NB4 (cell line): ENCODE measurements at places on chromosomes 6 and 20.

- DNase-seq: peak; percentile 82
Observed at GRCh38 chr6:141488488-141488887, 644.2 kb upstream of the GJE1 start.

DNA sequence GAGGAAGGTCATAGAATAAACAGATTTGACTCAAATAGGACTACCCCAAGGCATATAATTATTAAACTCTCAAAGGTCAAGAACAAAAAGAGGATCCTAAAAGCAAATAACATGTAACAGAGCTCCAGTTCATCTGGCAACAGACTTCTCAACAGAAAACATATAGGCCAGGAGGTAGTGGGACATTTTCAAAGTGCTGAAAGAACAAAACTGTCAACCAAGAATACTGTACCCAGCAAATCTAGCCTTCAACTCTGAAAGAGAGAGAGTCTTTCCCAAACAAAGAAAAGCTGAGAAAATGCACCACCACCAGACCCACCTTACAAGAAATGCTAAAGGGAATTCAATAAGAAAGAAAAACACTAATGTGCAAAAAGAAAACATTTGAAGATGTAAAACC, 11.9 kb downstream of the NQO2 start:
- no peak for DNase-seq

DNA sequence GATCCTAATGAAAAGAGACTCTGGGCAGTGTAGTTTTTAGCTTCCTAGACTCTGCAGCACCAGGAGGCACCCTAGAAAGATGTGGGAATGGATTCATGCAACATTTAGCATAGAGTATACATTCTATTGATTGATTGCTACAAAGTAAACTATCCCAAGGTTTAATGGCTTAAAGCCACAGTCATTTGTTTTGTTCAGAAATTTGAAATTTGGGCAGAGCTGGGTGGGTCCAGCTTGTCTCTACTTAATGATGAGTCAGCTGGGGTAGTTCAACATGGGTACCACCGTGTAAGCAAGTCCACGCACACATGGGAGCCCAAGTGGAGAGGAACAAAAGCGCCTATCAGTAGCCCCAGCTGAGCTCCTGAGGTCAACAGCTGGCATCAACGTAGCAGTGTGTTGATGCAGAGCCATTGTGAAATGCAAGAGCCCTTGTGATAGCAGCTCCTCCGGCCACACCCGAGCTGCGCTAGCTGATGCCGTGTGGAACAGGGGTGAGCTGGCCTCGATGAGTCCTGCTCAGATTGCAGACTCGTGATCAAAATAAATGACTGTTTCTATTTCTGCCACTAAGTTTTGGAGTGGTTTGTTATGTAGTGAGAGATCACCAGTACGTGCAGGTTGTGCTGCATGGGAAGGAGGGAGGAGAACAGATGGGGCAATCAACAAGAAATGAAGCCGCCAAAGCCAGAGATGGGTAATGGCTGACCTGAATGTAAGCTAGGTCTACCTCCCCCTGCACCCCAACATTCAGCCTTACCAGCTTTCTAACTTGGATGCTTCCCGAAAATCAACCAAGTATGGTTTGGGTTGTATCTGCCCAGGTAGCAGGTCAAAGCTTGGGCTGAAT, 45.7 kb upstream of the TRAF3IP2 start:
- DNase-seq: no peak

DNA sequence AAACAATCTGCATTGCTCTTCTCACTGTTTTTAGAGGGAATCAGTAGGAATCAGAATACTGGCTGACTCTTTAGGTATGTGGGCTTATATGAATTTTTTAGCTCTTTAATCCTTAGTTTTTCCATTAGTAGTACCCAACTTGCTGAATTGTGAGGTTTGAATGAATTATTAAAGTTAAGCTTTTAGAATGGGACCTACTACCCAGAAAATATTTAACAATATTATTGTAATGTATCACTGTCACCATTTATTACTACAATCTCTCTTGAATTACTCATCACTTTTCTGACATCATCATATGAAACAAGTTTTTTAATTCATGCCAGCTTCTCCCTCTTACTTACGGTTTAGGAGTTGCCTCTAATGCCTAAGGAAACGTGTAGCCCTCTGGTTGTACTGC, 212.7 kb downstream of the BCKDHB start:
- no peak for DNase-seq

DNA sequence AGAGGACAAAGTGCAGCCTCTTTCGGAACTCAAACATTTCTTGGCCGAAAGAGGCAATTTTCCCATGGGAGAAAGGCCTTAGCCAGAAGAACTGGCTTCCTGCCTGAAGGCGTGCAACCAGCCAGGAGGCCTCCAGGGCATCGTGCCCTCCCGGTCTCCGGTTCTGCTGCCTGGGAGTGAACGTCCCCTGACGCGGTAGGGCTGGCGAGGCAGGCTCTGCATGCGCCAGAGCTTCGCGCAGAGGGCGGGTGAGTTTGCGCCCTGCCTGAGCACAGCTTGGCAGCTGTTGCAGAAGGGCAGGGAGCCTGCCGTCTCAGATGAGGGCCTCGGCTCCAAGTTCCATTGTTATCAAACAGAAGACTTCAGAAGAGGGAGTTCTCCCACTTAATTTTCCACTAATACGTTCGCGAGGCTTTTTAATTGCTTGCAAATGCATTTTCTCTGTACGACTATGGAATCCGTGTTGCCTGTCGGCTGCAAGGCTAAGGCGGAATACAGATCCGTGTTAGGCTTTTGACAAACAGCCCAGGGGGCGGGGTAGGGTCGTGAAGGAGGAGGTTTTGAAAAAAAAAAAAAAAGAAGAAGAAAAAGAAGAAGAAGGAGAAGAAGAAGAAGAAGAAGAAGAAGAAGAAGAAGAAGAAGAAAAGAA, 5.5 kb upstream of the TFAP2D start:
- DNase-seq: no peak

DNA sequence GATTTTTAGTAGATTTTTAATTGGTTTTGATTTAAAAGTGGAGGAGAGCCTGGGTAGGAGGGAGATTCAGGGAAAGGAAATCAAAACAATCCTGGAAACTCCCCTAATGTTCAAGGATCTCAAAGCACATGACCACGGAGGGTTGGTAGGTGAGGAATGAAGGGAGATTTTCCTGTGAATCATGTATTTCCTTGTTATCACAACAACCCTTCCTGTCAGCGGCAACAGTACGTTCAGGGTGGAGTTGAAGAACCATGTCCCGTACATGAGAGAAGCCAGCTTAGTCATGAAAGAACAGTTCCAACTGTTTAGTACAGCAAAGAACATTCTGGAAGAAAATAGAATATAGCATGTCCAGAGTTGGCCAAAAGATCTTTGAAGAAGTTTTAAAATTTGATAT, 79.4 kb upstream of the SCAF8 start:
- no peak for DNase-seq

DNA sequence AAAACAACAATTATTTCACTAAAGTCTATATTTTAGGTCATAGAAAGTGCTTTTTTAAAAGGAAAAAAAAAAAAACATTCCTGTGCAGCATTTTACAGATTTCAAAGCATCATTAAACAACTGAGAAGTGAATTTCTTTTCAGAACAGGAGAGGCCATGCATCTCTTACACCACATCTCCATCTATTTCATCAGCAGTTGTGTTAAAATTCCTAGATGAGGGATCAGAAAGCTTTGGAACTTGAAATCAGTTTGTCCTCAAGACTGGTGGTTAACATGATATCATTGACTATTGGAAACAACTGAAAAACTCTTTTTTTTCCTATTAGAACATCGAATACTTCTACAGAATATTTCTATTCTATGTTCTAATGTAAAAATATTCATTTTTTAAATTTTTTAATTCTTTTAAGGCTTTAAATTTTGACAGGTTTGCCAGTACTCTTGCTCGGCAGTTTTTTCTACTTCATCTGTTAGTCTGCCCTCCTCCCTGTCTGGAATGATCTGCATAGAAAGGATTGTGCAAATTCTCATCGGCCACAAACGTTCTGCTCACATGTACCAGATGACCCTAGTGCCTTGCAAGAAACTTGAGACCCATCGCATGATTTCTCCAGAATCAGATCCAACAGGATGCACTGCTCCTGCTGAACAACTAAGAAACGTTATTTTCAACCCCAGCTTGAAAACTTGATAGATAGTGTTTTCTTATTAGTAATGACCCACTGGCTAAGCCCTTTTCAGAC, 411.0 kb upstream of the AGPAT4 start:
- DNase-seq: no peak

- DNase-seq: peak; percentile 36
Observed at GRCh38 chr6:30329331-30329730, 2.6 kb downstream of the TRIM39 start.

DNA sequence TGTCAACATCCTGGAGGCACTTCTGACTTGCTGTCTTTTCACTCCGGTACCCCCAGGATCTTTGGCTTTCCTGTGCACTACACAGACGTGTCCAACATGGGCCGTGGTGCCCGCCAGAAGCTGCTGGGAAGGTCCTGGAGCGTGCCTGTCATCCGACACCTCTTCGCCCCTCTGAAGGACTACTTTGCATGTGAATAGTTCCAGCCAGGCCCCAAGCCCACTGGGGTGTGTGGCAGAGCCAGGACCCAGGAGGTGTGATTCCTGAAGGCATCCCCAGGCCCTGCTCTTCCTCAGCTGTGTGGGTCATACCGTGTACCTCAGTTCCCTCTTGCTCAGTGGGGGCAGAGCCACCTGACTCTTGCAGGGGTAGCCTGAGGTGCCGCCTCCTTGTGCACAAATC, 12.0 kb upstream of the MAPRE1 start:
- DNase-seq: no peak

- no peak for DNase-seq
Observed at GRCh38 chr6:88512951-88513350, 346.8 kb upstream of the CNR1 start.

- DNase-seq: no peak
Observed at GRCh38 chr6:33607126-33607783, 13.9 kb upstream of the ITPR3 start.

- DNase-seq: peak; percentile 50
Observed at GRCh38 chr6:100719883-100720682, 161.0 kb downstream of the ASCC3 start.

GRCh38 chr6:34418367-34418766, 7.5 kb downstream of the RPS10 start:
- DNase-seq: no peak

- no peak for DNase-seq
Observed at GRCh38 chr6:38586992-38587391, 52.7 kb downstream of the BTBD9 start.

DNA sequence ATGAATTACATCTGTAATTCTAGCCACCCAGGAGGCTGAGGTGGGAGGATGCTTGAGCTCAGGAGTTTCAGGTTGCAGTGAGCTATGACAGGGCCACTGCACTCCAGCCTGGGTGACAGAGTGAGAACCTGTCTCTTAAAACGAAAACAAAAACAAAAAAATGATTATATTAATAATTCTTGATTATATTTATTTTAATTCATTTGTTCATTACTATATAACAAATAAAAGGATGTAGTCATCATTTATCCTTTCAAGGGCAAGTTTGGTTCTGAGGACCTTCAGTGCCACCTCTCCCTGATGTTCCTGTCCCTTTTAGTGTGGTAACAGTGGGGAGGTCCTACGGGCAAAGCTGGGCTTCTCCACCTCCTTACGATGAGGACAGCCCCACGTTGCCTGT, 167.1 kb upstream of the SCGN start:
- DNase-seq: no peak

- DNase-seq: no peak
Observed at GRCh38 chr6:33991610-33992009, 154.3 kb downstream of the GRM4 start.

DNA sequence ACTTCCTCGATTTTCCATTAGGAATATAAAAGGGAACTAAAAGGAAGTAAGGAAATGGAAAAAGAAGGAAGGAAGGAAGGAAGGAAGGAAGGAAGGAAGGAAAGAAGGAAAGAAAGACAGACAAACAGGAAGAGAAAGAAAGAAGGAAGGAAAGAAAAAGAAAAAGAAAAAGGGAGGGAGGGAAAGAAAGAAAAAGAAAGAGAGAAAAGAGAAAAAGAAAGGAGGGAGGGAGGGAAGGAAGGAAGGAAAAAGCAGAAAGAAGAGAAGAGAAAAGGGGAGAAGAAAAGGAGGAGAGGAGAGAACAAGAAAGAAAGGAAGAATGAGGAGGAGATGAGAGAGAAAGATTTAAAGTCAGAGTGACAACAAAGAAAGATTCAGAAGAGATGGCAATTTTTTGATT, 724.5 kb downstream of the GRIK2 start:
- no peak for DNase-seq

DNA sequence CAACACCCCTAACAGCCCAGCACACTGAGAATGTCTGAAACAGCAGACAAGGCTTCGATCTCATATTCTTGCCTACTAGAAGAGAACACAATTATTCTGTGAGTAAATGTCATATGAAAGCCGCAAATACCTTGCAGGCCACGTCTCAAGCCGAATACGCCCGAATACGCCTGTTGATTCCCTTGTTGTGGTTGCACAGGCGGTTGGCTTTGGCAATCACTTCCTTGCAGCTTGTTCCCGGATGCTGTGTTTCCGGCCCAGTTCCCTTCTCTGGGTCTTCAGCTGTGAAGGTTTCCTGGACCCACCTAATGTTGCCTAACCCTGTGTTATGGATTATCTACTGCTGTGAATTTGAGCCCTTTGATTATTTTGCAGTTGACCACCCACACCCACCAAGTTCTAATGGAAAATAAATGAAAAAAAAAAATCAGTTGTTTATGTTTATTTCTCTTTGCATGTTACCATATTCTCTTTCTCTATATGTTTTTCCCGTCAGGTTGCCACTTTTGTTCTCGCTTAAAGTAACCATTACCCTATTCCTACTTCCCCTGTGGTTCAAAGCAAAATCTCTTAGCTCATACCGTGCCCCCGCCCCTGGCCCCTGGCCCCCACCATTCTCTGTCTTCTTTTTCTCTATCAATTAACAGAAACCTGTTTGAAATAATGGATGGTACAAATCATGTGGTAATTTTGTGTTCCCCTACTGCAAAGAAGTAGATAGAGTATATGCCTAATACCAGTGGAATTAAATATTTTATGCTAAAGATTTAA, 172.4 kb downstream of the ADGB start:
- peak; percentile 91 for DNase-seq

- DNase-seq: no peak
Observed at GRCh38 chr20:22744341-22745193, 160.2 kb upstream of the FOXA2 start.

- no peak for DNase-seq
Observed at GRCh38 chr20:60250251-60250650, 292.0 kb downstream of the CDH26 start.

- DNase-seq: no peak
Observed at GRCh38 chr20:18589941-18590674, 2.3 kb downstream of the DTD1 start.

DNA sequence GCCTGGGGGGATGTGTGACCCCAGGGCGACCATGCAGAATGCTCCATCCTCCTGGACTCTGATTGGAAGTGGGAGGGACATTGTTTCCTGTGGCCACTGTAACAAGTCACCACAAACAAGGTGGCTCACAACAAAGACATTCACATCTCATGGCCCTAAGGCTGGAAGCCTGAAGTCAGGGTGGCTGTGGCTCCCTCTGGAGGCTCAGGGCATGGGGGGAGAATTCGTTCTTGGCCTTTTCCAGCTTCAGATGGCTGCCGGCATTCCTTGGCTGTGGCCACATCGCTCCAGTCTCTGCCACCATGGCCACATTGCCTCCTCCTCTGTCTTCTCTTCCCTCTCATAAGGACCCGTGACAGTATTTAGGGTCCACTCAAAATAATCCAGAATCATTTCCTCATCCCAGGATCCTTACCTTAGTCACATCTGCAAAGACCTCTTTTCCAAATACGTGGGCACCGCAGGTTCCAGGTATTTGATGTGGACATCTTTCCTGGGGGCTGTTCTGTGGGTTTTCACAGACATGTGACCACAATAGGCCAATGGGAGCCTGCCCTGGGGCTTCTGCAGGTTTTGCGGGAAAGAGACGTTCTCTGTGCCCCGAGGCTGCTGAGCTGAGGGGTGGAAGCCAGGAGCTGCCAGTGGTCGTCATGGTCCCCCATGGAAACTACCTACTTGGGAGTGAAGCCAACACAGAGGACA, 249.3 kb downstream of the PREX1 start:
- no peak for DNase-seq
